ENCODE measurements at places on chromosomes 12 and 14.

GRCh38 chr12:45234139-45234865, 18.4 kb downstream of the ANO6 start:
- peak; percentile 55 for DNase-seq

GRCh38 chr14:52259434-52259833, 8.1 kb upstream of the PTGDR start:
- DNase-seq = peak; percentile 88

GRCh38 chr14:95270203-95270602, 49.5 kb downstream of the CLMN start:
- no peak for DNase-seq

- DNase-seq = no peak
Observed at GRCh38 chr12:104303538-104304151, at the start of gene EID3. Gene EID3, plus strand, starts transcription at chr12:104303739. Its CDS starts 196 bp downstream, at chr12:104303935.

- DNase-seq = no peak
Observed at GRCh38 chr14:58641509-58641908, 3.7 kb downstream of the DACT1 start.

- DNase-seq = peak; percentile 9
Observed at GRCh38 chr12:79121486-79121885, 256.9 kb downstream of the SYT1 start.

GRCh38 chr12:93447555-93448290, 6.0 kb upstream of the UBE2N start:
- no peak for DNase-seq

Measured in Kasumi-1 (cell line).